ENCODE measurements at places on chromosomes 12 and 14.

DNA sequence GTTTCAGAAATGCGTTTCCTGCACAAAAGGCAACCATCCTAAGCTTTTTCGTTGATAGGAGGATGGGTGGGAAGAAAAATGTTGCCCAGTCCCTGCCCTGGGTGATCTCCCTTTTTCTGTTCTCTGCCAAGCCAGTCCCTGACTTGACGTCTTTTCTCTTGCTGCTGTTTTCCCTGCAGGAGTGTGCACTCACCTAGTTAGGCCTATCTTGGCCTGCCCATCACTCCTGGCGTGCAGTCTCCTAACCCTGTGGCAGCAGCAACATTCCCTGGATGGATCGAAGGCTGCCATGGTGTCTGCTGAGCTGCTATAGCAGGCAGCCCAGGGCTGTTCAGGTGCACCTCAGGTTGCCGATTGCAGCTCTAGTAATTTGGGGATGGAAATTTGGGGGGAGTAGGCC lies 1.2 kb downstream of the UNC119B start:
- no peak for DNase-seq

- DNase-seq, result no peak
Observed at GRCh38 chr12:43436597-43436996, 115.4 kb downstream of the ADAMTS20 start.

- DNase-seq, result no peak
Observed at GRCh38 chr12:106442575-106442974, 85.0 kb downstream of the POLR3B start.

DNA sequence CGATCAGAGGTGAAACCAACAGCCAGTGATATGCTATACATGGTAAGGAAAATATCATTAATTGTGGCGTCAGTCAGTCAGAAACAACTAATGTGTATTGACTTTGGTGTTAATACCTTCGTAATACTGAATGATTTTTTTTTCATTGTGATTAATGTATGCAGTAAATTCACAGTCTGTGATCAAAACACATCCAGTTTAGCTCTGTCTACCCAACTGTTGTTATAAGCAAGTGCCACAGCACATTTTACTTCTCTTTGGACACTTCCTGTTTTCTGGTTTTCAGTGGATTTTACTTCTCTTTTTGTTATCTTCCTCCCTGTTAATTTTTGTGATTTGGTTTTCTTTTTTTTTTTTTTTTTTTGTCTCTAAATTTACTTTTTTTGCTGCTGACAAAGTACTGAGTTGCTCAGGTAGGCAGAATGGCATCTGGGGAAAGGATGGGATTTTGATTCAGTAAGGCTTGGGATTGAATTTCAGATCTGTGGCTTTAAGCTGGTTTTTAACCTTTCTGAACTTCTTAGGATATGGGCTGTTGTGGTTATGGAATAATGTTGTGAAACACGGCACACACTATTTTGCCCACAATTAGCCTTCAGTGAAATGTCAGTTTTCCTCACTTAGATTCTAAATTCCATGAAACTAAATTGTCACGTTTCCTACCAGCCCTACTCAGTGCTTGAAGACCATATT lies 604 bp downstream of the GLIPR1 start:
- no peak for DNase-seq

- no peak for DNase-seq
Observed at GRCh38 chr14:97276573-97276972, 479.4 kb downstream of the VRK1 start.

Measured in esophagus muscularis mucosa (tissue), 4 donors.